ENCODE measurements at places on chromosomes 12 and 14.

GRCh38 chr14:50001999-50002925 lies 109.4 kb downstream of the ARF6 start:
- peak; percentile 78 for DNase-seq

DNA sequence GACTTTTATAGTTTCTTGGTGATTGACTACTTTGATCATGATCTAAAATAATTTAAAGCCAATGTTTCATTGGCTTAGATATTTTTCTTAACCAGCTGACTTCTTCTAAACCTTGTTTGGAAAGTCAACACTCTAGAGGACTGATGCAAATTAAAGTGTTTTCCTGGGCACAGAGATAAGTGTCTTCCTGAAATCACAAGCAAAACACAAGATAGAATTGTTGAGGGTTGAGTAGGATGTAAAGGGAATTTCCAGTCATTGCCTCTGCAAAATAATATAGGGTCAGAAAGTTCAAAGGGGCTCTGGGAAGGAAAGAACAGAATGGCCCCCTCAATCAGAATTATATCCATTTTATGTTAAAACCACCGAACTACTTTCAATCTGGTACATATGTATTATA lies 156.3 kb upstream of the LRIG3 start:
- no peak for DNase-seq

GRCh38 chr14:61350427-61351270 lies 29.3 kb downstream of the PRKCH start:
- no peak for DNase-seq

GRCh38 chr14:101120641-101121507 lies 217.4 kb upstream of the RTL1 start:
- DNase-seq = no peak

DNA sequence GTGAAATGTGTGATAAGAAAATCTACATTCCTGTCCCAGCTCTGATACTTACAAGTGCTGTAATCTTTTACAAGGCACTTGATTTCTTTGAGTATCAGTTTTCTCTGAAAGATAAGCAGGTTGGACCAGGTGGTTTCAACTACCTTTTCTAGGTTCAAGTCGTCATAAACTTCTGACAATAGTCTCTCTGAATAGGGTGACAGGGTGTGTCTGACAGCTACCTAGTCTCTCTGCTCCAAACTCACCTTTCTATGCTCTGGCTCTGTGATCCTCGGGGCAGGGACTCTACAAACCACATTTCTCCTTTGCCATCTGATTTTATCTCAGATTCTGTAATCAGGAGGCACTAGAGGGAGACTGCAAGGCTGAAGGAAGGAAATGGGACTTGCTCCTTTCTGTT lies 137.7 kb upstream of the SYT1 start:
- DNase-seq = no peak

DNA sequence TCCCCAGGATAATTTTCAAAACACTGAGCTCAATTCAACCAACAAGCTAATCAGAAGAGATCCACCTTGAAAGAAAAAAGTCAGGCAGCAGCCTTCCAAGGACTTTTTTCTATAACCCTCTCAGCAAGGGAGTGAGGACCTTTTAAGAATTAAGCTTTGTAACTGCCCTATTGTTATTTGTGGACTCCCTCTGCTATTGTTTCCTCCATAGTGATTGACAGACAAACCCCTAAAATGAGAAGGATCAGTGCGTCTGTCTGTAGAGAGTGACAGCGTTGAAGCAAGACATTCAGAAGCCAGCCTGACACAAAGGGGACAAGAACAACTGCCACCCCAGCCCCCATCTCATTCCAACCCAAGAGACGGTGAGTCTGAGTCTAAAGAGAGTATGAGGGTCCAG lies 30.3 kb upstream of the BTG1 start:
- DNase-seq = no peak

GRCh38 chr12:47846294-47846996 lies 26.7 kb upstream of the HDAC7 start:
- DNase-seq = no peak

DNA sequence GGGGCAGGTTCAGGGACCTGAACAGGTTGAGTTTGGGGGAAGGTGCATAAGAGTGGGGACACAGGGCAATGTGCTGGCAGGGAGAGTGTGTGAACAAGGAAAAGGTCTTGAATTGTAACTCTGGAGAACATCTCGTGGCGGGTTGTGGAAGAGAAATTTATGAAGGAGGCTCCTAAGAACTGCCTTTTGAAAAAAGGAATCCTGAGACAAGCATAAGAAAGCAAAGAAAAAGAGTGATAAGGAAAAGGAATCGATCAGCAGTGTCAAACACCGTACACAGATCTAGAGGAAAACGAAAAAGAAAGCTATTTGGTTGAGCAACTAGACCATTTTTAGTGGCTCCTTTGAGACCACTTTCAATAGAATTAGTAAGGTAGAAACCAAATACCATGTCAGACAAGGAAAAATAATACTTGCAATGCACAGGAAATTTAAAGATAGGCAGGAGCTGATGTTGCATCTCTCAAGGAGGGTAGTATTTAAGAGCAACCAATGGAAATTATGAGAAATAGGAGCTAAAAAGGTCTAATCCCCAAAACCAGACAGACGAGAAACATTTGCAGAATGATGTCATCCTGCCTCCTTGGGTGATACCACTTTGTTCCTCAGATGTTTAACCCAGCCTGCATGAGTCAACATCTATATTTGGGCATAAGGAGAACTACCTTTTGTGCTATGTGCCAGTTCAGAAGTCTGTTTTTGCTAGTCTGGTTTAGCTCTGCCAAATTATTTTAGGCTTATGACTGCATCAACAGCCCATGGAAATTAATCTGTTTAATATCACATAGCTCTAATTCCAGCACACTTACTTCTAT lies 64.5 kb upstream of the STK38L start:
- peak; percentile 25 for DNase-seq

DNA sequence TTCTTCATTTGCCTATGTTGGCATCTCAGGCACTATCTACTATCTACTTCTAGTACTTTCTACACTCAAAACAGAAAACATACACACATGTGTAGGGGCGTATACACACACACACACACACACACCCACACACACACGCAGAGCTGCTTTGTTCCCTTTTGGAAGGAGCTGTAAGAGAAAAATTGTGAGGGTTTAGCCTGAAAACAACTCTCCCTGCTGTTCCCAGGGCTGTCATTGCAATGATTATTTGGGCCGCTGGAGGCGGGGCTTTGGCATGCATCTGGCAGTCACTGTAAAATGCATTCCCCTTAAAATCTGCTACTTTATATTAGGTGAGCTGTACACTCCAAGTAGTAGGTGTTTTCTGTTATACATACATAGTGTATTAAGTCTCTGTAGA lies 29.1 kb upstream of the SLC38A2 start:
- no peak for DNase-seq

GRCh38 chr12:29710104-29710503 lies 73.6 kb downstream of the TMTC1 start:
- DNase-seq = no peak

DNA sequence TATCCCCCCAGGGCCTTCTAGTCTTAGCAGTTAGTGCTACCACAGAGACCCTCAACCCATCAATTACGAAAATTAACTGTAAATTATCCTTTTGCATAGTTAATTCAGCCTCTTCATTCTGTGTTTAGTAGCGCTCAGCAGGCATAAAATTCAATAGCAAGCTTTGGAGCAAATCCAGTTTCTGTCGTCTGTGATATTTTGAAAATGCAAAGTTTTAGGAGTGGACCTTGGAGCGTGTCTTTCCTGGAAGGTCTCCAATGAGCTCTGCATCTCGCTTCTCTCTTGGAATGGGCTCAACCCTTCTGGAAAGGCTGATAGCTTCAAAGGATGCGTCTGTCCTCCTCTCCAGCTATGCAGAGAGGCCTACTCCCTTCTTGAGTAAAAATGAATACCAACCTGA lies 222.9 kb downstream of the SLC15A4 start:
- DNase-seq = no peak

DNA sequence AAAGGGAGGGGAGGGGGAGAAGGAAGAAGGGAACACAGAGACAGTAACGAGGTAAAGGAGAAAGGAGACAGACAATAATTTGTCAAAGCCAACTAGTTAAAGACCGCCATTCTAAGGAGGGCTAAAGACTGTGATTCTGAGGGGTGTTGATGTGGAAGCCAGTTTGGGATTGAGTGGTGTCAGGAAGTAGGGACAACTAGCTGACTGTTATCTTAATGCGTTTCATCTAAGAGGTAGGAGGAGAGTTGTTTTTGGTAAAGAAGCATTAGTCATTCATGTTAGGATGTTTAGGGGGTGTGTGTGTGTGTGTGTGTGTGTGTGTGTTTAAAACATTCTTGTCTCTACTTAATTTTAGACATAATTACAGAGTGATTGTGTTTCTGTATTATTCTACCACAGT lies 95.0 kb downstream of the INSM2 start:
- no peak for DNase-seq

DNA sequence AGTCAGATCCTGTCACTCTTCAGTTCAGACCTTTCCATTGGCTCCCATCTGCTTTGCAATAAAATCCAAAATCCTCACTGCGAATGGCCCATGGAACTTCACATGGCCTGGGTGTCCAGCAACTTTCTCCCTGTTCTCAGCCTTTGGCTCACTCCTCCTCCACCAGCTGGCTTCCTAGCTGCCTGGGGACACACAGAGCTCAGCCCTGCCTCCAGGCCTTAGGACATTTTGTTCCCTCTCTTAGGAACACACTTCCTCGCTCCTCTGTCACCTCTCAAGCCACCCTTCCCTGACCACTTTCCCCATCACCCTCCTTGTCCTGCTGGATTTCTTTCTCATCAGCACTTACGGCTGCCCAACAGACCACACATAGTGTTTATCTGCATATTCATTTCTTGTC lies 419.6 kb downstream of the MED13L start:
- no peak for DNase-seq

GRCh38 chr12:68162374-68162773 lies 2.8 kb upstream of the IFNG start:
- DNase-seq = no peak

GRCh38 chr12:42086031-42086430 lies 58.6 kb downstream of the GXYLT1 start:
- no peak for DNase-seq

DNA sequence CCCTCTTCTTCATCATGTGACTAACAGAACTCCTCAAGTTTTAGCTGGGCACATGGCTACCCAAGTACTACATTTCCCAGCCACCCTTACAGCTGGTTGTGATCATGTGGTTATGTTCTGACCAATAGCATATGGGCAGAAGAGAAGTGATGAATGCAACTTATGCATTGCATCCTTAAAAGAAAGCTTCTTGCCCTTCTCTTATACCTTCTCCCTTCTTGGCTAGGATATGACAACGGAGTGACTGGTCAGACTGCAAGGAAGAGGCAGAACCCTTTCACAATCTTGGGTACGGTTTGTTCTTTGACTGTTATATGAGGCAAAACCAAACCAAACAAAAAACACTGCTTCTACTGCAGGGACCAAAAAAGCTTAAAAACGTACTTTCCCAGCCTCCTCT lies 66.5 kb upstream of the MAX start:
- no peak for DNase-seq
